ENCODE measurements at places on chromosomes 4 and X.

DNA sequence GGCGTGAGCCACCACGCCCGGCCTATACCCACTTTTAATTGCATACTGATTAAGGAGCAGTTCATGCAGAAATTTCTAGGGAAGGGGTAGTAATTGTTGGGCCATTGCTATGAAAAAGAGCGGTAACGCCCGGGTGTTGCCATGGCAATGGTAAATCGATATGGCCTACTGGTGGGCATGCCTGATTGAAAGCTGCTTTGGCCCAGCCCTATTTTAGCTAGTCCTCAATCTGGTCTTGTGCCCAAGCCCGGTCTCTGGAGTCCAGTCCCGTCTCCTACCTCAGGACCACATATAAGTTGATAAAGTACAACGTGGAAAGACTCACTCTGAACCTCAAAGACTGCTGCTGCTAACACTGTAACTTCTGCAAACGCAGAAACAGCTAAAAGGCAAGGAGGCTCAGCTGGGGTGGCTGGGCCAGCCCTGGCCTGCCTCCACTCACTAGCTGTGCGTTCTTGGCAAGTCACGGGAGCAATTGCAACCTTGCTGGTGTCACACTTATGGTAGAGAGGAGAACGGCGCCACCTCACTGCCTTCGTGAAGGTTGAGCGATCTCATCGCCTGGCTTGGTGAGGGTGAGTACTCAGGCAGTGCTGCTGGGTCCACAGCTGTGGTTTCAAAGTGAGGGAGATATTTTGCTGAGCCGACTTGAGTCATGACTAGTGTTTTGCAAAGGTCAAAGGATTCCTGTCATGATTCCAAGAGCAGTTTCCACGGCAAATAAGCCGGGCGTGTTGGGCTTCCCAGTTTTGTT is 57.0 kb upstream of the GRPEL1 start:
- DNase-seq: no peak

DNA sequence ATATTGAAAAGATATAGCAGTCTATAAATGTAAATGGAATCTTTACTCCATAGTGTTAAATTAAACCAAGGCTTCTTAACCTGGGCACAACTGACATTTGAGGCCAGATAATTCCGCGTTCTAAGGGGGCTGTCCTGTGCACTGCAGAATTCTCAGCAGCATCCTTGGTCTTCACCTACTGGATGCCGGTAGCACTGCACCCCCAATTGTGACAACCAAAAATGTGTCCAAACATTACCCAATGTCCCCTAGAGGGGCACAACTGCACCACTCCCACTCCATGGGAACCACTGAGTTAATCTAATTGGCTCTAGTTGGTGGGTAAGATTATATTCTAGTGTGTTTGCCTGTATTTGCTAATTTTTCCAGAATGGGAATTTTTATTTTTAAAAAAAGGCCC is 16.6 kb downstream of the AP1S2 start:
- no peak for DNase-seq

- no peak for DNase-seq
Measured at GRCh38 chr4:95118497-95118896, 360.7 kb downstream of the BMPR1B start.

DNA sequence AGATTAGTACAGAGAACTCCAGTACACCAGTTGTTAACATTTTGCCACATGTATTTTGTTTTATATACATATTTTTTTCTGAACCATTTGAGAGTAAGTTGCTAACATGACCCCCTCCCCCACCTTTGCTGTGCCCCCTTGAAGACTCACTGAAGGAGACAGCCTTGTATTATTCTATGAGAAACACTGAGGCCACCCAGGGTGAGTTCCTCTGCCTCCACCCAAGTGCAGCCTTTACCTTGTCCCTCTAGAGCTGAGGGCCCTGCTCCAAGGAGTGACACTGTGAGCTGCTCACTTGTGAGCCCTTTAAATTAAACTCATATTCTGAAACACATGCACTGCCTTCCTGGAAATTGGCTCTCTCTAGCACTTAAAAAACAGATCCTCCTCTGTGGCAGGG is 21.1 kb downstream of the KIT start:
- DNase-seq: no peak

- no peak for DNase-seq
Measured at GRCh38 chrX:1190596-1191145, 21.8 kb downstream of the CRLF2 start.

GRCh38 chrX:38276089-38276488 is 51.2 kb downstream of the RPGR start:
- no peak for DNase-seq

DNA sequence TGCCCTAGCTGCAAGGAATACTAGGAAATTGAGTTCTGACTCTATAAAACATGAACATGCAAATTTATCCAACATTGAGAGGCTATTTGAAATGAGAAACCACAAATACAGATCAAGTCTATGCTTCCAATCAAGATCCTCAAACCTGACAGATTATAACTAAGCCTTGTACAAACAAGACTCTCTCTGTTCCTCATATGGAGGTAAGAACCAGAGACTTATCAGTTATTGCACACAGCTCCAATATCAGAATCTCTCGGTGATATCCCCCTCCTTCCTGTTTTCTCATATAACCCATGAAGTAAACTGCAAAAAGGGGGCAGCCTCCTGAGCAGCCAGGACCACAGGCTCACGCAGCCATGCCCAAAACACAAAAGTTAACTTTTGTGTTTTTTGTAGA is 36.5 kb downstream of the FBXW7 start:
- no peak for DNase-seq

GRCh38 chrX:69063486-69063885 is 101.8 kb downstream of the PJA1 start:
- no peak for DNase-seq

DNA sequence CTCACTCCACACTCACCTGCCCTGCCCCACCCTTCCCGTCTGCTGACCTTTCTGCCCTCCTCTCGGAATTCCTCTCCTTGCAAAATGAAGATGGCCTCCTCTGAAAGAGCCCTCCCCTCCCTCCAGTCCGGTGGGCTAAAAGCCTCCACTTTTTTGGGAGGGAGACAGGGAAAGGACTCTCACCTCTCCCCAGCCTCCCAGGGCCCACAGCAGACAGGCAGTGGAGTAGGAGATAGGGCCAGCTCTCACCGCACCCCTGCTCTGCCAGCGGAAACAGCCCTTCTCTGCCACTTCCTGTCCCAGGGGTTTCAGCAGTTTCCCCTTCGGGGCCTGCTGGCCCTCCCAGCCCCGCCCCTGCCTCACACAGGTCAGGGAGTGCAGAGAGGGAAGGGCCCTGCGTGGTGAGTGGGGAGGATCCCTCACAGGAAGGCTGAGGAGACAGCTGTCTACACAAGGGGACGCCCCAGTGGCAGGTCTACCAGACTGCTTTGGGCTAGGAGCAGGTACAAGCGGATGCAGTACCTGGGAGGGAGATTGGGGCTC is 18.2 kb downstream of the ELF4 start:
- DNase-seq: no peak

DNA sequence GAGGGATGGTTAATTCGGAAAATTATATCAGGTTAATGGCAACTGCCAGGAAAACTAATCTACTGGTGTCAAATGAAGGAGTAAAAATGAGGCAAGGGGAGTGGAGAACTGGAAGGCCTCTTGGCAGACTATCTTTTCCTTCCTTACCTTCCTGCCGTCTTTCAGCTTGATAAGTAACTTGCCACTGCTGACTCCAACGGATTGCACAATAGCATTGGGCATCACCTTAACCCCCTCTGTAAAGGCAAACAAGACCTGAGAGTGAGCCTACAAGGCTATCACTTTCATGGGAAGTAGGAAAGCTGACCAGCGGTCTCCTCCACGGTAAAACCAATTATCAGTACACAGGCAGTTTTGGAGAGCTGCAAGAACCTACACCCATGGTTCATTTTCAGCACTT is 26.2 kb upstream of the ELF4 start:
- DNase-seq: no peak

DNA sequence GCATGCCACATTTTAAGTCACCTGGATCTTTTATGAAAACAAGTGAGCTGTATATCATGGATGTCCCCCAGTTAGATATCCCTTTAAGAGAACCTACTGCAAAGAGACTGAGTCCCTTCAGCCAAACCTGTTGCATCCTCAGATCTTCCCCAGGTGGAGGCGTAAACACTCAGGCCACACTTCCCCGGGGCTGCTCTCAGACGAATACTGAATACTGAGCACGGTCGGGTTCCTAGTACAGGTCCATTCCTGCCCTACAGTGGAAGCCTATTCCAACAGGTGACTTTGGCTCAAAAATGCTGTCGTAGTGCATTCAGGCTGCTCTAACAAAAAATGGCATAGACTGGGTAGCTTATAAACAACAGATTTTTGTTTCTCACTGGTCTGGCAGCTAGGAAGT is 320.2 kb upstream of the CLNK start:
- DNase-seq: no peak

DNA sequence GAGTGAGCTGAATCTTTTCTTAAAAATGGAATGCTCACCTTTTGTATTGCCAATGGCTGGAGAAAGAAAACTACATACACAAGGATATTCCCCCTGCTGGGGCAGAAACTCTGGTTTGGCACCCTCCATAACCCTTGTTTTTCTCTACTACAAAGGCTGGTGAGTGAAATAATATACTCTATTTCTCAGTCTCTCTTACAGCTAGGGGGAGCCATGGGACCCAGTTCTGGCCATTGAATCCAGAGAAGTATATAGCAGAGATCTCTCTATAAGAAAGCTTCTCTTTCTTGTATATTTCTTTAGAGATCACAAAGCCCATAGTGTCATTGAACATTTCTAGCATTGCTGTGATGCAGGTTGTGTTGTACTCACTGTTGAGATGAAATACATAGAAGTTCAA is 49.8 kb downstream of the SMPX start:
- no peak for DNase-seq

- DNase-seq: no peak
Measured at GRCh38 chr4:40314951-40315350, 20.2 kb upstream of the CHRNA9 start.

DNA sequence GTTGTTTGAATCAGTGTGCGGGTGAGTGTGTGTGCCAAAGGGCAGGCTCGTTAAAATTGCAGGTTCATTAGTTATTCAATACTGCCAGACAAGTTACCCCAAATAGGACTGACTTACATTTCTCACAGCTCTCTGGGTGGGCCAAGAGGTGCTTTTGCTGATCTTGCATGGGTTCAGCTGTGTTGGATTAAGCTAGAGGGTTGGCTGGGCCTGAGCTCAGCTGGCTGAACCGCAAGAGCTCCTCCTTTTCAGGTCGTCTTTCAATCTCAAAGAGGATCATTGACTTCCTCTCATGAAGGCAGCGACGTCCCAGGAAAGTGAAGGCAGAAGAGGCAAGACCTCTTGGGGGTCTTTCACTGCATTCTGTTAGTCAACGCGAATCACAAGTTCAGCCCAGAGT is 343.3 kb upstream of the FRG1 start:
- no peak for DNase-seq

GRCh38 chr4:41757521-41758156 is 9.1 kb upstream of the PHOX2B start:
- DNase-seq: no peak

GRCh38 chr4:183801457-183802165 is 103.5 kb upstream of the STOX2 start:
- DNase-seq: peak; percentile 41
